Fibroblast of mammary gland (primary cell): ENCODE measurements at places on chromosomes 5 and 9.

DNA sequence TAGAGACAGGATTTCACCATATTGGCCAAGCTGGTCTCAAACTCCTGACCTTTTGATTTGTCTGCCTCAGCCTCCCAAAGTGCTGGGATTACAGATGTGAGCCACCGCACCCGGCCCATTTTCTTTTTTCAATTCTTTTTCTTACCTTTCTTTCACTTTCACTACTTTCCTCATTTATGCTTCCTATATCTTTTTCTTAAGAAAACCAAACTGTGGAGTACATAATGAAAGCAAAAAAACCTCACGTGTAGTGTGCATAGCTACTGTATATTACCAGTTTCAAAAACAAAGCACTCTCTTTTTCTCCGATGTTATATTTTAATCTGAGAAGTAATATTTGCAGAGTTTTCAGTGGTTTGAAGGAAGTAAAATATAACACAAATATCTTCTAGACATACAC, 8.0 kb upstream of the CAST start:
- DNase-seq: no peak

DNA sequence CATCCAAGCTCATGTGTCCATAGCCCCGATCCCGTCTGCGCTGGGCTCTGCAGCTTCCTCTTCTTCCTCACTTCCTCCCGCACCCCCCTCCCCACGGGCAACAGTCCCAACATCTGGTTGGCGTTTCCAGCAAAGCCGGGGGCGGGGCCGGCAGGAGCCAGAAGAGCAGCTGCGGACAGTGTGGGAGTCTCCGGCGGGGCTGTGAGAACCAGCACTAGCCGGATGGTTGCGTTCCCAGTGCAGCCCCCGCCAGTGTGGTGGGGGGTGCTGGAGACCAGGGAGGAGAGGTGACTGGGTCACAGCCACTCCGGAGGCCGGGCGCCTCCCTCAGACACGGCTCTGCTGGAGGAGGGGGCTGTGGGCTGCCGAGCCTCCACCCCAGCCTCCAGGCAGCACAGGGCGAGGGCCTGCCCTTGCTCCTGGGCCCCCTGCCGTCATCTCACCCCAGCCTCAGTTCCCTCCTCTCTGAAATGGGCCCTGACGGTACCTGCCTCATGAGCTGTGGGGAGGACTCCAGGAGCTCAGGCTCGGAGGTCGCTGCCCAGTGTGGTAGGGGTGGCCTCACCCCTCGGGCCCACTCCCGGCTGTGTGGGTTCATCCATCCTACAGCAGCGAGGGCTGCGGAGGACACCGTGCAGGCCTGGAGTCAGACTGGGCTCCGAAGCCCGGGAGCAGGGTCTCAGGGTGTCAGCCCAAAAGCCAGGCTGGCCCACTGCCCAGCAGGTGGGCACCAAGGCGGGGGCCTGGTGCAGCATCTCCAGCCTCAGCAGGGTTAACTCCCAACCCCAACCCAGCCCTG, 41.5 kb upstream of the NOTCH1 start:
- peak; percentile 69 for DNase-seq

GRCh38 chr5:109692852-109693251, 3.1 kb downstream of the MAN2A1 start:
- no peak for DNase-seq

GRCh38 chr5:142743592-142744441, 26.4 kb upstream of the ARHGAP26 start:
- DNase-seq: peak; percentile 62

DNA sequence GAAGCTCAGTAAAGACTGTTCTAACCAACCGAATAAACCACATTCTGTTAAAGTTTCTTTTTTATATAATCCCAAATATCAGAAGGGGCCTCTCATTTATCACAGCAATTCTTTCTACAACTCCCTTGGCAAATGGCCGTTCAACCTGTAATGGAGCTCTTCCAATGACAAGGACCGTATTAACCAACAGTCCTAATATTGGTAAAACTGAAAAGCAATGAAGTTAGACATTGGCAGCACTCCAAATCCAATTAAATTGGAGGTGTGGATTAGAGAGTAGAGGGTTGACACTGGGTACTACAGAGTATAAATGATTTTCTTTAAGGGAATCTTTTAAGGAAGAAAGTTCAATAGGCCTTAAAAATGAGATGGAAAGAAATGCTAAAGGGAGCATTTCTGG, 842 bp downstream of the TMED7 start:
- no peak for DNase-seq

- DNase-seq: no peak
These were observed 766 bp upstream of the LRRC26 start for GRCh38 chr9:137170486-137171148.

- no peak for DNase-seq
These were observed 404.0 kb upstream of the GRIA1 start for GRCh38 chr5:153086486-153086885.

GRCh38 chr9:122099271-122099869, 6.3 kb upstream of the TTLL11 start:
- DNase-seq: peak; percentile 71

DNA sequence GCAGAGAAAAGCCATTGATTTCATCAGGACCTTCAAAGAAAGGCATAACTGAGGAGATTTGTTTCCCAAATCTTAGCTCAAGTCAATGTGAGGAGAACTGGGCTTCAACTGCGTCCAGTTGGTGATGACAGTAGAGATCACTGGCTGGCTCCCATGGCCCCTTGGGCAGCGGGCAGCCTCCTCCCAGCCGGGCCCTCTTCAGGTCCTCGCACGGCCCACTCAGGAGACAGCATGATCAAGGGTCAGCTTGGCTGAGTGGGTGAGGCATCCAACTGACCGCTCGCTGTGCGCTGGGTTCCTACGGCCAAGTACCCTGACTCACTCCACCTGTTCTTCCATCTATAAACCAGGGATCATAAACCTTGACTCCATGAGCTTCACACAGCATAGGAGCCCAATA, 274.0 kb downstream of the NSG2 start:
- DNase-seq: no peak

GRCh38 chr5:172782169-172783039, 11.4 kb upstream of the DUSP1 start:
- peak; percentile 81 for DNase-seq

DNA sequence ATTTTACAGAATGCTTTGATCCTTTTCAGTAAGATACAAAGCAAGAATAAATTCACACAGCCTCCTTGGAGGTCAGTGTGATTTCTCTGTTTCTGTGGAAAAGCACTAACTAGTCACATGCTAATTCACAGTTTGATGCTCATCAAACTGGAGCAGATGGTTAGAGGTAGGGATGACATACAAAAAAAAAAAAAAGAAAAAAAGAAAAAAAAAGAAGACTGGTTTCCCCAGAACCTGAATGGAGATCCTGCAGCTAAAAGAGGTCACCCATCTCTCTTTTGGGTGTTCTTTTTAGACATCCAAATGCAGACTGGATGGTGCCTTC, 123.7 kb upstream of the ANKRD55 start:
- no peak for DNase-seq

- DNase-seq: no peak
These were observed 20.8 kb upstream of the CERCAM start for GRCh38 chr9:128399861-128400260.

DNA sequence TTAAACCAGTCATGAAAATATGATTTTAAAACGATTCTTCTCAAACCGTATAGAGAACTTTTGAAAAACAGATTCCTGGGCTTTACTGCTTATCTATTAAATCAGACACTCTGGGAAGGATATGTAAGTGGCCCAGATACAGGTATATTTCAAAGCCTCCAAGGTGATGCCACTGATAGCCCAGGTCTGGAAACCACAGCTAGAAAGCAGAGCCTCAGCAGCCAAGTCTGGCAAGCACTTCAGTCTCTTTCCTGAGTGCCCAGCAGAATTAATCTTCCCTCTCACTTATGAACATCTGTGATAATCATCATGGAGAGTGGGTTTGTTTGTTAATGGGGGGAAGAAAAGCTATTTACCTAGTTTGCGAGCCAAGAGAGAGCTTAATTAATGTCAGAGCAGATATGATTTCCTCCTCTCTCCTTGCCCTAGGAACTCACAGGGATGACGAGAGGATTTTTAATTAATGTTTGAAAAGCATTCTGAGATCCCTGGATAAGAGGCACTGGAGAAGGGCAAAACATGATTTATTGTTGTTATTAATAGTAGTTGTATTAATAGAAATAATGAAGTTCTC, 368.4 kb downstream of the TLE1 start:
- DNase-seq: no peak

DNA sequence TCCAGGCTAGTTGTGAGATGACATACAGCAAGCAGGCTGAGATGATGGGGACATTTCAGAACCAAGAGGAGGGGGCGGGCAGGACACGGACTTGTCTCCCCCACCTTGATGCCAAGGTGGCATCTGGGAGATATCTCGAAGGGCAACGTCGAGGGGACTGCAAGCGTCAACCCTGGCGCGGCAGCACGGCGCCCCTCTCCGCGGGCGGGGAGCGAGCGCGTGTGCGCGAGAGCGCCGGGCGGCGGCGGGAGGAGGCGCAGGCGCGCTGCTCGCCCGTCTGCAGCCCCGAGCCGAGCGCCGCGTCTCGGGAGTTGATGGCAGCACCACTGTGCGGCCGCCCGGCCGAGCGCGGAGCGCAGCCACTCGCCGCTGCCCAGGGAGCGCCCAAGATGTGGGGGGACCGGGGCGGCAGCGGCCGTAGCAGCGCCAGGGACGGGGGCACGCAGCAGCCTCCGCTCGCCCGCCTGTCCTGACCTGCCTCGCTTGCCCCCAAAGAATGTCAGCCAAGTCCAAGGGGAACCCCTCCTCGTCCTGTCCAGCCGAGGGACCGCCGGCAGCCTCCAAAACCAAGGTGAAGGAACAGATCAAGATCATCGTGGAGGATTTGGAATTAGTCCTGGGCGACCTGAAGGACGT, at the start of gene PRR16:
Gene PRR16, plus strand, starts transcription at position 310 of the 636 bp plus-strand sequence.
- peak; percentile 63 for DNase-seq

GRCh38 chr5:153470736-153471135, 19.7 kb upstream of the GRIA1 start:
- no peak for DNase-seq

DNA sequence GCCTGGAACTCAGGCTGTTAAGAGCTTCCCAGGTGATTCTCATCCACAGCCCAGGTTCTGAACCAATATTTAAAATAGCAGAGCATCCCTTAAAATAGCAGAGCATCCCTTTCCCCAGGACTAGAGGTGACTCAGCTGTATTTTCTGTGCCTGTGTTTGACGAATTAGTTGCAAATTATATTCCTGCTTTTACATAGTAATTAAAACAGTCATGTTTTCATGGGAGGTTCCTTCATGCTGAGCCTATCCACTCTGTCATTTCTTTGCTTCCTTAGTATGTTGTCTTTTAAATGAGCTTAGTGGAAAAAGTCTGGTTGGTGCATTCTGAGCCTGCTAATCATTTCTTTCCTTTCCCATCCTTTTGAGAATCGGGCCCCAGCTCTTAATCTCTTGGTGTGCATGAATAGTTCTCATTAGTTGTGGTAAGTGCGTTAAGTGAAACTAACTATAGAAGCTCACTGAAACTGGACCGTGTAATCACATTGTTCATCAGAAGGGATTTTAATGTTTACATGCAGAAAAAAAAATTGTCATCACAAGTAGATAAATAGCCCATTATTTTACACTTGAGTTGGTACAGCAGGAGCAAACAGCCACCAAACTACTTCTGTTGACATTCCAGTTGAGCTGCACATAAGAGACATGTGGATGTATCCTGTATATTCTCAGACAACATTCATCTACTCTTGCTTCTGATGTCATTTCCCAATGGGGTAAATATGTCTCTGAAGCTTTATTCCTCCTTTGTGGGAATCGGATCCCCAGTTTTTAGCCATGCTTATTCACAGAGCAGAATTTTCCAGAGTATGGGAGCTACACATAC, 596.9 kb upstream of the WWC1 start:
- DNase-seq: no peak

GRCh38 chr5:172886476-172886875, 52.4 kb downstream of the ERGIC1 start:
- no peak for DNase-seq

DNA sequence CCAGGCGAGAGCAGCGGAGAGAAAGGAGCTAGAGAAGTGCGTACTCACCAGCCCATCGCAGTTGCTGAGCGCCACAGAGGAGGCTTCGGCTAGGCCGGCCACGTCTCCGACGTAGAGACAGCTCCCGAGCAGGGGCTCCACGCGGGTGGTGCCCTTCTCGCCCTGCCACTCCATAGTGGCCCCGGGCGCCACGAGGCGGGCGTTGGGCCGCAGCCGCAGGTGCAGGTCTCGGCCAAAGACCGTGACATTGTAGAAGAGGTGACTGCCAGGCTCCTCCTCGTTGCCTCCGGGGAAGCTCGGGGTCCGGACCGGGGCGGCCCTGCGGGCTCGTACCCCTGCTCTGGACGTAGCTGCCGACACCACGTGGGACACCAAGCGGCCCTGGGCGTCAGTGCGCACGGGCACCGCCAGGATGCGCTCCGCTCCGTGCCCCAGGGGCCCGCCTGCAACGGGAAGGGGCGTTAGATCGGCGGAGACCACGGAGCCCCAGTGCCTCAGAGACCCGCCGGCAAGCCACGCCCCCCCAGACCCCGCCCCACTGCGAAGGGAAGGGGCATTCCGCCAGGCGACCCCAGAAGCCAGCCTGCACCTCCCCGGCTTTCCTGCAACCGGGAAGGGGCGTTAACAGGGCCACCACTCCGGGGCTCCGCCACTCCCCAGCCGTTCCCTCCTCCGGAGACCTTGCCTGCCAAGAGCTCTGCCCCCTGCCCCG, 1.4 kb downstream of the ADAMTS2 start:
- peak; percentile 58 for DNase-seq

- peak; percentile 51 for DNase-seq
These were observed 23.9 kb downstream of the SLC35A4 start for GRCh38 chr5:140588311-140589070.

GRCh38 chr5:102971676-102972293, 148.2 kb downstream of the GIN1 start:
- DNase-seq: peak; percentile 61

- no peak for DNase-seq
These were observed 100.5 kb downstream of the PARP8 start for GRCh38 chr5:50766967-50767366.

- no peak for DNase-seq
These were observed 70.7 kb downstream of the RFK start for GRCh38 chr9:76323490-76323889.

DNA sequence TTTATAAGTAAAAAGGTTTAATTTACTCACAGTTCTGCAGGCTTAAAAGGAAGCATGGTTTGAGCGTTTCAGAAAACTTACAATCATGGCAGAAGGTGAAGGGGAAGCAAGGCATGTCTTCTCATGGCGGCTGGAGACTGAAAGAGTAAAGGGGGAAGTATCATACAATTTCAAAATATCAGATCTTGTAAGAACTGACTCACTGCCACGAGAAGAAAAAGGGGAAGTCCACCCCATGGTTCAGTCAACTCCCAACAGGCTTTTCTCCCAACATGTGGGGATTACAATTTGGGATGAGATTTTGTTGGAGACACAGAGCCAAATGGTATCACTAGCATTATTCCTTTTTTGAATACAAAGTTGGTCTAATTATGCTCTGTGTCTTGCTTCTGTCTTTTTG, 627.9 kb upstream of the ST8SIA4 start:
- peak; percentile 3 for DNase-seq

- DNase-seq: peak; percentile 36
These were observed 216.8 kb upstream of the RPS23 start for GRCh38 chr5:82494942-82495341.

DNA sequence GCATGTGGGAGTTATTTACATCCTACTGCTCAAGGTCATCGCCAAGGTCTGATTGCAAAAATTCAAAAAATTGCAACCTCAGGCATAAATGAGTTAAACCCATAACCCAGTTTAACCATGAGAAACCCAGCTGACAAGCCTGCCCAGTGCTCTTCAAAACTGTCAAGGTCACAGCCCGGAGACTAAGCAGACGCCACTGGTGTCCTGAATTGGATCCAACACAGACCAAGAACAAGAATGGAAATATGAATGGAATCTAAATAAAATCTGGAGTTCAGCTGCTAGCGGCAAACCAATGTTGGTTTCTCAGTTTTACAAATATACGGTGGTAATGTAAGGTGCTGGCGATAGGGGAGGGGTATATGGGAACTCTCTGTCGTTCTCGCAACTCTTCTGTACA, 201.5 kb upstream of the MVB12B start:
- no peak for DNase-seq
